ENCODE measurements at places on chromosomes 7 and 10.

DNA sequence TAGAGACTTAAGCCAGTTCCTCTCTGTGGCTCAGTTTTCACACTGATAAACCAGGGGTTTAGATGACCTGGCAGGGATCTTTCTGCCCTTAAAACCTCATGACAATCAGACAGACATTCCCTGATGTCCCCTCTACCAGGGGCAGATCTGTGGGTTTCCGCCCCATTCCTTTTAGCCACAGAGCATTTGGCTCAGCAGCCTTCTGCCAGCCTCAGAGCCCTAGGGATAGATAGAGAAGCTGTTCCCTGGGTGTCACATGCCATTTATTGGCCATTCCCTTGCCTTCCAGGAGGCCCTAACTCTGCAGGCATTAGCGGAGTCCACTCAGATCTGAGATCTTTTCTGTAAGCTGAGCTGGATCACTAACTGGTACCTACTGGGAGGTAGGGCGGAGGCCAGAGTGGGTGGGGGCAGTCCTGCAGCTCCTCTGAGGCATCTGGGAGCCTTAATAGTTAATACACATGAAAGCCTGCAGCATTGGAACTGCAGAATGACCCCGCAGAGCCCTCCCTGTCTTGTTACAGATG is 101.5 kb downstream of the ZMIZ1 start:
- no peak for DNase-seq

DNA sequence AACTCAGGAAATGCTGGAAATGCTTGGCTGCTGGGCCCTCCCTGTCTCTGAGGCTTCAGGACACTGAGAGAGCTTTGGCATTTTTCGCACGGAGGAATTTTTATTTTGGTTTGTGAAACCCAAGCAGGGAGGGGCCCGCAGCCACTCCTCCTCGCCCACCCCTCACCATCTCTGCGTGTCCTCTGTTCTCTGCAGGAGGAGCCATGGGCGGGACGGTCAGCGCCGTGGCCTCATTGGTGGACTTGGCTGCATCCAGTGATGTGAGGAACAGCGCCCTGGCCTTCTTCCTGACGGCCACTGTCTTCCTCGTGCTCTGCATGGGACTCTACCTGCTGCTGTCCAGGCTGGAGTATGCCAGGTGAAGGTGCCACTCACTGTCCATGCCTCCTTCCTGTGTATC is 36.8 kb downstream of the SLC29A3 start:
- no peak for DNase-seq

- DNase-seq = no peak
These were observed 700.5 kb downstream of the GRID1 start for GRCh38 chr10:85666102-85666501.

GRCh38 chr7:50603287-50603686 is 38.1 kb upstream of the DDC start:
- DNase-seq = no peak

DNA sequence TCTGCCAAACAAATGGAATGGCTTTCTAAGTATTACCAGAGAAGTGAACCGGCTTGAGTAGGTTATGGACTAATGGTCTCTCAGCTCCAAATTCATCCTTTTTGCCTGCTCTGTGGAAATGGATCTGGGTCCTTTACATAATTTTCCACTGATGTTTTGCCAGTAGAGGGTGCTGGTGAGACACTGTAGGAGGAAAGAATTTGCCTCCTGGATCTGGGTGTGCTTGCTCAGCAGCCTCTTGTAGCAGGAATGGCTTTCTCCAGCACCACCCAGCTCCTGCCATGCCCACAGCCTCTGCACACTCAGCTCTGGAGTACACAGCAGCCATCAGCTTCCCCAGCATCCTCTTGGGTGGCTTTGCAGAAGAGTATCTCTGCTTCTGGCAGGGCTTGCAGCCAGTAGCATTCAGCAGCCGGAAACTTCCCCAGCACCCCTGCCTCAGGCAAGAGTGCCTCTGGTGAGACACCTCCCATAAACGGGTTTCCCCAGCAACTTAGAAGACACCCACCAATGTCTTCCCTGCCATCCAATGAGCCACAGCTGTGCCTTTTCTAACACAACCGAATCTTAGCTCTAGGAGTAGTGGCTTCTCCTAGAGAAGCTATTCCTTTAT is 235.0 kb upstream of the PLPP4 start:
- no peak for DNase-seq

- DNase-seq = no peak
These were observed 69.8 kb upstream of the PLXNA4 start for GRCh38 chr7:132646052-132646451.

GRCh38 chr10:102645388-102645740 is 1.1 kb downstream of the TRIM8 start:
- DNase-seq = peak; percentile 79

GRCh38 chr7:128833946-128834325 is 3.7 kb downstream of the FLNC start:
- DNase-seq = no peak

DNA sequence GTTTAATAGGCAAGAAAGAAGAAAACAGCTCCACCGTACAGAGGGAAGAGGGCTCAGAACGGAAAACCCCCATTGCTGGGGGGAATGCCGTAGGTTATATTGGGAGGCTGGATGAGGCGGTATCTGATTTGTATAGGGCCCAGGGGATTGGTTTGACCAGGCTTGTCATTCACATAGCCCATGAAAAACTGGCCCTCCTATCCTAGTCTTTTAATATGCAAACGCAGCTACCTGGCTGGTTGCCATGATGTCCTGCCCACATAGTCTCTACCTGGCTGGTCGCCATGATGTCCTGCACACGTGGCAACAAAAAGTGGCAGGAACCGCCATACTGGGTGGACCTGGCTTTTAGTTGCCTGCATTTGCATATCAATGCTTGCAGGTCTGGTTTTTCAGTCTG is 84.7 kb downstream of the AUTS2 start:
- no peak for DNase-seq

GRCh38 chr10:60098677-60099601 is 192.6 kb upstream of the CCDC6 start:
- DNase-seq = no peak

DNA sequence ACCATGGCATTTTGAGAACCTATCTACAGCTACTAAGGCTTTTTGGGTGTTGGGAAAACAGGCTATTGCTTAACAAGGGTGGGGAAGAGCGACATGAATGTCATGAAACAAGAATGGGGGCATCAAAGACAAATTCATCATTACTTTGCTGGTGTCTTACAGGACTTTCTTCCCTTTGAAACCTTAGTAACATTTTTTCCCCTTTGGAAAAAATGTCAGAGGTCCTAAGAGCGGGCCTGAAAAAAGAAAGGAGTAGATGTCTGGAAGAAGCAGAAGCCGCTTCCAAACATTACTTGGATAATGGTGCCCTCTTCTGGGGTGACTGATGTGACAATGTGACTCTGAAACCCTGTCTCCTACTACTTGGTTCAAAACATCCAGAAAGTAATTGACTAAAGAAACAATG is 3.8 kb upstream of the DDX50 start:
- DNase-seq = no peak

DNA sequence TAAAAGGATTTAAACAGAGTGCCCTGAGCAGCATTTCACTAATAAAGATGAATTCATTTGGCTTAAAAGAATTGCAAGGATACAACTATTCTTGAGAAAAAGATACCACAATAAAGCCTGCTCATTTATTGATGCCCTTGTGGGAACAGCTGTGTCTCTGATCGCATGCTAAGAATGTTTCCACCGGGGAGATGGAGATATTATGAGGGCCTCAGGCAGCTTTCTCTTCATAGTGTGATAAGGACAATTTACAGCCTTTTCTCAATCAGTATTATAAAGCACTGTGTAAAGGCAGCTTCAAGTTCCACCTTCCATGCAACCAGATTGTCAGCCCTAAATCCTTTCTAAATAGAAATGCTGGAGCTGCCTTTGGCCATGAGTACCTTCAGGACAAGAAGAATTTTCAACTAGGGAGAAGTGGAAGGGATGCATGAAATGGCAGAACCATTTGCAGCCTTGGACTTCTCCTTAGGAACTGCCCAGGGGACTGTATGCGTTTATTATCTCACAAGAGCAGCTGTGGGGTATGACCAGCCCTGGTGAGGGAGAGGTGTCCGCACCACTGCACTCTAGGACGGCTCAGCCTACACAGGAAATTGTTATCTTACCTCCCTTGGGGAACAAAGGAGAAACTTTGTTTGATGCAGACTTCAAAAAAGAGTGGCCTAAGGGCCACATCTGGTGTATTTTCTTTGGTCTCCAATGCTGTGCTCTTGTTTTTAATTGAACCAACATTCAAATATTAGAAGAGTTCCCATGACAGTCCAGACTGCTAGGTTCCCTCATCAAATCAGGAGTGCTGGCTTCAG is 116.9 kb upstream of the PCGF5 start:
- DNase-seq = no peak

- DNase-seq = no peak
These were observed 480.5 kb upstream of the FOXK1 start for GRCh38 chr7:4201566-4201965.

DNA sequence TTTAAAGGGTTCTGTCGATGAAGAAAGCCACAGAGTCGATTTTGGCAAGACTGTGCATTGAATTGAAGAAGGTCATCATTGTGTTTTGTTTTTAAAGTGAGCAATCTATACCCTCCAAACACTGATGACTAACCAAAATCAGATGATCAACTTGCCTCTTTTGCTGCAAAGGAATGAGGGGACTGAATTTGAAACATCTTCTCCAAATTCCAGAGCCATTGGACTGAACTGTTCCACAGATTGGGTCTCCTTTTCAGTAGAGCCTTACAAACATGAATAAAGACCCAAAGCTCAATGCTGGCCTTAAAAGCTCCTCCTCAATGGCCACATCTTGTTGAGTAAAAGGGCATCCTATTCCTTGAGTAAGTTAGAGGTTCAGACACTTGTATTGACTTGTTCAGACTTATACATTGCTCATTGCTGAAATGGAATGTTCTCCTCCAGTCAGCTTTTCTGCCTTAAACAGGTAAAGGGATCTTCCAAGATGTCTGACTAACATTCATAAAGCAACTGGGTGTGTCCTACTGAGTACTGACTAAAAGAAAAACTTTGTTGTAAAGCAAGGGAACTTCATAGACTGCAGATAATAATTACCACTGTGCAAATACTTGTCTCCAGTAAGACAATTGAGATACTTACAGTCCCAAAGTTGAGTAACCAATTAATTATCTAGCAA is 630.6 kb downstream of the KCNMA1 start:
- no peak for DNase-seq

- DNase-seq = no peak
These were observed 285.5 kb upstream of the TAC1 start for GRCh38 chr7:97446361-97446760.

GRCh38 chr10:47351899-47352815 is 4.0 kb downstream of the RBP3 start:
- no peak for DNase-seq

DNA sequence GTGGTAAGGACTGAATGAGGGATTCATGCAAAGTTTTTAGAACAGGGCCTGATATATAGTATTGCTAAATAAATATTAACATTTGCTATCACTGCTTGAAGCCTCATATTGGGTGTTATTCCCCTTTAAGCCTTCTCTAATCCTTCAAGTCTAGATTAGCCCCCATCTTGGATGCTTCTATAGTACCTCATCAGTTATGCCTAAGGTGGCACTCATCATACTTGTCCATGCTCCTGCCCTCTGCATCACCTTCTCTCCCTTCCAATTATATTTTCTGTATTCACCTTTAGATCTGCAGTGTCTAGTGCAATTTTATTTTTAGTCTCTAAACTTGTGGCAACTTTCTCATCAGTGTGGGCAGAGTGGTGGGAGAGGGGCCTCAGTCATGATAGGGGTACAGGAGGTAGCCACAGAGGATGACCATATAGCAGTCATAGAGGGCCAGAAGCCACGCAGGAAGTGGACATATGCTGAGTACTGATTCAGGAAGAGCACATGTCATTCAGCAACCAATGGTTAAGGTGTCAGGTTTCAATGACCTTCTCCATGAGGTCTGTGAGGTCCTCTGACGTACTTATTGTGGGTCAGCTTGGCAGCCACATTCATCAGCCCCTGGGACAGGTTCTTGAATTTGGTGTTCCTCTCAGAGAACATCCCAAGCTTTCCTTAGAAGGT is 2.5 kb downstream of the ENTPD1 start:
- no peak for DNase-seq
